Activated naive CD8-positive, alpha-beta T cell treated with anti-CD3 and anti-CD28 coated beads, Interleukin-2, amount 10 ng/mL, durations not matched to agents 7 days and 5 days (primary cell): ENCODE measurements at places on chromosomes 4 and X.

GRCh38 chrX:13852001-13852695 is 35.3 kb upstream of the GPM6B start:
- DNase-seq = no peak

GRCh38 chr4:102774254-102774653 is 13.5 kb upstream of the MANBA start:
- DNase-seq = no peak

DNA sequence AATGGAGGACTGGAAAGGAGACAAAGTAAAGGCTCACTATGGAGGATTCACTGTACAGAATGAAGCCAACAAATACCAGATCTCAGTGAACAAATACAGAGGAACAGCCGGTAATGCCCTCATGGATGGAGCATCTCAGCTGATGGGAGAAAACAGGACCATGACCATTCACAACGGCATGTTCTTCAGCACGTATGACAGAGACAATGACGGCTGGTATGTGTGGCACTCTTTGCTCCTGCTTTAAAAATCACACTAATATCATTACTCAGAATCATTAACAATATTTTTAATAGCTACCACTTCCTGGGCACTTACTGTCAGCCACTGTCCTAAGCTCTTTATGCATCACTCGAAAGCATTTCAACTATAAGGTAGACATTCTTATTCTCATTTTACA is 6.8 kb downstream of the FGB start:
- no peak for DNase-seq

GRCh38 chr4:163804001-163804400 is 309.5 kb downstream of the TMA16 start:
- no peak for DNase-seq

DNA sequence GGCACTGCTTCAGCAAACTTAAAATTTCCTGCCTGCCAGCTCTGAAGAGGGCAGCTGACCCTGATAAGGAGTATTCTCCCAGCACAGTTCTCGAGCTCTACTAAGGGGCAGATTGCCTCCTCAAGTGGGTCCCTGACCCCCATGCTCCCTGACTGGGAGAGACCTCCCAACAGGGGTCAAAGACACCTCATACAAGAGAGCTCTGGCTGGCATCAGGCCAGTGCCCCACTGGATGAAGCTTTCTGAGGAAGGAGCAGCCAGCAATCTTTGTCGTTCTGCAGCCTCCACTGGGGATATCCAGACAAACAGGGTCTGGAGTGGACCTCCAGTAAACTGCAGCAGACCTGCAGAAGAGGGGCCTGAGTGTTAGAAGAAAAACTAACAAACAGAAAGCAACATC is 1118.3 kb upstream of the ADGRL3 start:
- DNase-seq = no peak

- no peak for DNase-seq
Observed at GRCh38 chr4:82360298-82361177, 13.3 kb downstream of the HNRNPD start.

GRCh38 chrX:42920752-42921151 is 142.8 kb upstream of the PPP1R2C start:
- no peak for DNase-seq

DNA sequence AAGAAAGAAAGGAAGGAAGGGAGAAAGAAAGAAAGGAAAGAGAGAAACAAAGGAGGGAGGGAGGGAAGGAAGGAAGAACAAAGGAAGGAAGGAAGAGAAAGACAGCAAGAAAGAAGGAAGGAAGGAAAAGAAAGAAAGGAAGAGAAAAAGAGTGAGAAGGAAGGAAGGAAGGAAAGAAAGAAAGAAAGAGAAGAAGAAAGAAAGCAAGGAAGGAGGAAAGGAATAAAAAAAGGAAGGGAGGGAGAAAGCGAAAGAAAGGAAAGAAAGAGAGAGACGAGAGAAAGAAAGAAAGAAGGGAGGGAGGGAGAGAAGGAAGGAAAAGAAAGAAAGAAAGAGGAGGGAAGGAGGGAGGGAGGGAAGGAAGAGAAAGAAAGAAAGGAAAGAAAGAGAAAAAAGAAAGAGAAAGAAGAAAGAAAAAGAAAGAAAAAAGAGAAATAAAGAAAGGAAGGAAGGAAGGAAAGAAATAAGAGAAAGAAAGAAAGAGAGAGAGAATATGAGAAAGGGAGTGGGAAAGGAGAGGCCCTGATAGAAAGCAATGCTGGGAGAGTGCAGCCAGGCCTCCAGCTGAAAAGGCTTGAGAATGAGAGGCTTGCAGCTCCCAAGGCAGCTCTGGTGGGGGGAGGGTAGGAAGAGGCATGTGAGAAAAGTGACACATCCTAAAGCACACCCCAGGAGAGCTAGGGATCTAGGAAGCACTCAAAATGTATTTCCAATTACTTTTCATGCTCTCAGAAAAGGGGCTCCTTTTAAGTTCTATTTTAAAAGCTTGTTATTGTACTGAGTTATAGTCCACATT is 134.0 kb upstream of the ZIC3 start:
- no peak for DNase-seq

DNA sequence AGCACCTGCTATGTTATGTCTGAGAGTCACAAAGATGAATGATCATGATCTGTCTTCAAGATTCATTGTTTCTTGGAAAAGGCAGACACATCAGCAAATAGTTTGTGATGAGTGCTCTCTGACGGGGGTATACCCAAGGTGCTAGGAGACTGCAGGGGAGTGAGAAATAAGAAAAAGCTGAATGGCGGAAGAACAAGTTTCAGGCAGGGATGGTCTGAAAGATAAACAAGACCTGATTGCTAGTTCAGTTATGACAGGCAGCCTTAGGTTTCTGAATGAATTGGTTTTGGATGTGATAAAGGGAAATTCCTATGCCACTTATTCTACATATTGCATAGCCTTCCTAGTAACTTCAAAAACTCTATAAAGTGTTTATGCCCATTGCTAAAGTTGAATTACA is 327.0 kb upstream of the DKK2 start:
- no peak for DNase-seq

DNA sequence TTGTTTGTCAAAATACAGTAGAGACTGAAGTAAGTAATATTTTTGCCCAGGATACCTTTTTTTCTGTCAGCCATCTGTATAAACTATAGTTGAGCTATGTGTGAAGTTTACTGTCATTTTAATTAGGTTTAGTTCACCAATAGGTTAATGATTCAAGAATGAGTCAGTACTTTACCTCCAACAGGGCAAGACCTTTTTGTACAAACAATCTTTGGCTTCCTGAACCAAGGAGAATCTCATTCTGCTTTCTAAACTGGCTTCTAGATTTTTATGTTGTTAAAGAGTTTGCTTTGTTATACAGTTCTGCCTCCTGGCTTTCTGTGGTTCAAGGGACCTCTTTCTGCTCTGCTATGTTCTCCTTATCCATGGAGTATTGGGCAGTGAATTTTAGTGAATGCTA is 412.0 kb upstream of the NR3C2 start:
- no peak for DNase-seq

DNA sequence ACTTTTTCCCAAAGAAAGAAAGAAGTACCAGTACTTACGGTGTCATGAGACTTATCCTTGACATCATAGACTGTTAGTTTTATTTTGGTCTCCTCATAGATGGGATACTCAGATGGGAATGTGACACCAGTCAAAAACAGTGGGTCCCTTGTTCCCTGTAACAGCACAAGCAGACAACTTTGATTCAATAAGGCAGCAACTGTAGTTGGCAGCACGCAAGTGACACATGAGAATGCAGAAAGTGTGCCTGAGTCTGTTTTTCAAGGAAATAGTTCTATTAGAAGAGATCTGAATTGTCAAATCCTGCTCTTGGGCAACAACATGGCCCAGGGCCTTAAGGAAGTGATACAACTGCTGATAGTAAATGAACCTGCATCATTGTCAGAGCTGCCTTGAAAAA is 443.2 kb downstream of the INPP4B start:
- DNase-seq = no peak

- no peak for DNase-seq
Observed at GRCh38 chr4:33841120-33841519, 2403.2 kb downstream of the ARAP2 start.

- DNase-seq = no peak
Observed at GRCh38 chr4:6012200-6012599, 6.0 kb downstream of the C4orf50 start.

DNA sequence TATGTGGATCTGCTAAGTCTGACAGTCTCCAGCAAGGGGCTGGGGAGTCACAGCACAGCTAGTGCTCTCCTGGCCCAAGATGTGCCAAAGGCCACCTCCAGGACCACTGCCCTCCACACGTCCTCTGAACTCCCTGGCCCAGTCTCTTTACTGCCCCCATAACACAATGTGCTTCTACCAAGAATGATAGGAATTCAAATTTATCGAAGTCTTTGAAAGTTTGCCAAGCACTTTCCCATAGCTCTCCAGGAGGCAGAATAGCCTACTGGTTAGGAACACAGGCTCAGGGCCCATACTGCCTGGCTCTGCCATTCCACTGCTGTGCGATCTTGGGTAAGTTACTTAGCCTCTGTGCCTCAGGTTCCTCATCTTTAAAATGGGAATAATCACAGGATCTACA is 86.7 kb downstream of the NHSL2 start:
- DNase-seq = no peak

DNA sequence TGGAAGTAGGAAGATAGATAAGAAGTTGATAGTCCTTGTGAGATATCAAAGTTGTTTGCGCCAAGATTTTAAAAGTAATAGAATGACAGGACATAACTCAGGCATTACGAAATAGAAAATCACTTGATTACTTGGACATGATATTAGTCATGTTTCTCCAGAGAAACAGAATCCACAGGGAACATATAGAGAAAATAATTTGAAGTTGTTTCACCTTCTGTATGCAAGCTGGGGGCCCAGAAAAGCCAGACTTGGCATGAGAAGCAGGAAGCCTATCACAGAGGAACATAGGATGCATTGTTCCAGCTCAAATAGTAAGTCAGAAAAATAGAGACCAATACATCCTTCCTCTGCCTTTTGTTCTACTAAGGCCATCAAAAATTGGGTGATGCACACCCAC is 715.9 kb downstream of the TECRL start:
- DNase-seq = no peak
